Activated CD4-positive, alpha-beta T cell treated with anti-CD3 and anti-CD28 coated beads, Interleukin-2, amount 10 ng/mL, durations not matched to agents 24 days and 14 days (primary cell): ENCODE measurements at places on chromosomes 1 and 21.
A peak's percentile ranks its signal among the peaks of the same experiment; 100 is the strongest.

DNA sequence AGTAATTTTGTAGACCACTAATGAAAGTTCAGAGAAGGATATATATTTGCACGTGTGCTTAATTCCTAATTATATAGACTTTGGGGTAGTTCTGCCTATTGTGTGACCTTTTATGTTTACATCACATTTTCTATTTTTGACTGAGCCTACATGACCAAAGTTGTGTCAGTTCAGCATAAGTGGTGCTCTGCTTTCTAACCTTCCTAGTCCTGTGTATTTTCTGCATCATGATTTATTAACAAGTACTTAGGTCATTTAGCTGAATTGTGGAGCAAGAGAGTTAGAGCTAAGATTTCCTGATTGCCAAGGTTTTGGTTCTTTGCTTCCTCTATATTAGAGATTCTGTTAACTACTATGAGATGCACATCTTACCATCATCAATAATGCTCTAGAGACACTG, 176.0 kb downstream of the C1orf21 start:
- no peak for DNase-seq

- DNase-seq = peak; percentile 82
Observed at GRCh38 chr1:231162297-231162969, 575 bp downstream of the TRIM67 start.

- DNase-seq = no peak
Observed at GRCh38 chr1:228407106-228408040, 738 bp upstream of the TRIM11 start.

DNA sequence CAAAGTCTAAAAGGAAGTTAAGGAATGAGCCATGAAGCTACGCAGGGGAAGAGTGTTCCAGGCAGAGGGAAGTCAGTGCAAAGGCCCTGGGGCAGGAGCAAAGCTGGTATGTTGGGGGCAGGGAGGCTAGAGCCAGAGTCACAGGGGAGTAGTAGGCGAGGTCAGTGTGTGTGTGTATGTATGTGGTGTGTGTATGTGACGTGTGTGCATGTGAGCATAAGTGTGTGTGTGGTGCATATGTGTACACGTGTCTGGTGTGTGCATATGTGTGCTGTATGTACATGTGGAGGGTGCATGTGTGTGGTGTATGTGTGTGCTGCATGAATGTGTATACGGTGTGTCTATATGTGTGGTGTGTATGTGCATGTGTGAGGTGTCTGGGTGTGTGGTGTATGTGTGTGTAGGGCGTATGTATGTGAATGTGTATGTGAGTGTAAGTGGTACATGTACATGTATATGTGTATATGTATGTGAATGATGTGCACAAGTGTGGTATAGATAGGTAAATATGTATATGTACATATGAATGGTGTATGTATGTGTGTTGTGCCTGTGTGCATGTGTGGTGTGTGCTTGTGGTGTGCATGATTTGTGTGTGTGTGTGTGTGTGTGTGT, 20.8 kb upstream of the NID1 start:
- DNase-seq = no peak

GRCh38 chr1:92587445-92587844, 100.7 kb upstream of the GFI1 start:
- no peak for DNase-seq

DNA sequence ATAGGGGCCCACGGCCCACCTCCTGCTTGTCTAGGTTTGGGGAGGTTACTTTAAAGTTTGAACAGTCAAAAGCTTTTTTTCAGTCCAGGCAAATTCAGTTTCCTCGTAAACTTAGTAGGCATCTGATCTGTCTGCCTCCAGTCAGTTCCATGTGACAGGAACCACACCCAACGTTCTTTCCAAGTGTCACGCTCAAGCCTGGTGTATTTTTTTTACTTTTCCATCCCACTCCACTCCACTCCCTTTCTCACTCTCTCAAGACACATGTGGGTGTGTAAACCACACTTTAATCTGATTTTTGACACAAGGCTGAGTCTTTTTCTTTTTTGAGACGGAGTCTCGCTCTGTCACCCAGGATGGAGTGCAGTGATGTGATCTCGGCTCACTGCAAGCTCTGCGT, 60.3 kb upstream of the GPR153 start:
- no peak for DNase-seq

DNA sequence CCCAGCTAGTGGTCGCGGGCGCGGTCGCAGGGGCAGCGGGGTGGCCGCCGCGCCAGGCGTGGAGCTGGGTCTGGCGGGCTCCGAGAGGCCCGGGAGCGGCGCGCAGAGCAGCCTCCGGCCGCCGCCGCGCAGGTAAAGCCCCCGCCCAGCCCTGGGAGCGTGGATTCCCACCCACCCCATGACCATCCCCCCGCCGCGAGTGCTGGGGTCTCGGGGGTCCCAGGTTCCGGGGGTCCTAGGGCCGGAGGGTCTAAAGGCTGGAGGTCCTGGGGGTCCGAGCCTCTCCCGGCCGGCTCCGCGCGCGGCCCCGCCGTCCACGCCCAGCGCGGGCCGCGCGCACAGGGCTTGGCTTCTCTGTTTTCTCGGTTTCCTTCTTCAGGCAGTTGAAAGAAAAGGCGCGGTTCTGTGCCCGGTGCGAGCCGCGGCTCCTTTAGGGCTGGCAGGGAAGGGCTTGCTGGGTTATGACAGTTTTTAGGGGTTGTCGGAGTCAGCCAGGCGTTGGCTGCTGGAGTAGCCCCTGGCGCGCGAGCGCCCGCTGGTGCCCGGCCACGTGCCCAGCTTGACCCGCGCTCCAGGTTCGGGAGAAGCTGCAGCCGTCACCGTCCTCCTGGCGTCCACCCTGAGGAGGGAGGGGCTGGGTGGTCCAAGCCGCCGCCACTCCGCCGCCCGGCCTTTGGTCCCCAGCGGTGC, 359 bp downstream of the LRRC3 start:
- DNase-seq = peak; percentile 85

- no peak for DNase-seq
Observed at GRCh38 chr1:65896721-65897120, 104.0 kb downstream of the PDE4B start.

- no peak for DNase-seq
Observed at GRCh38 chr1:223248001-223248769, 105.1 kb upstream of the TLR5 start.

DNA sequence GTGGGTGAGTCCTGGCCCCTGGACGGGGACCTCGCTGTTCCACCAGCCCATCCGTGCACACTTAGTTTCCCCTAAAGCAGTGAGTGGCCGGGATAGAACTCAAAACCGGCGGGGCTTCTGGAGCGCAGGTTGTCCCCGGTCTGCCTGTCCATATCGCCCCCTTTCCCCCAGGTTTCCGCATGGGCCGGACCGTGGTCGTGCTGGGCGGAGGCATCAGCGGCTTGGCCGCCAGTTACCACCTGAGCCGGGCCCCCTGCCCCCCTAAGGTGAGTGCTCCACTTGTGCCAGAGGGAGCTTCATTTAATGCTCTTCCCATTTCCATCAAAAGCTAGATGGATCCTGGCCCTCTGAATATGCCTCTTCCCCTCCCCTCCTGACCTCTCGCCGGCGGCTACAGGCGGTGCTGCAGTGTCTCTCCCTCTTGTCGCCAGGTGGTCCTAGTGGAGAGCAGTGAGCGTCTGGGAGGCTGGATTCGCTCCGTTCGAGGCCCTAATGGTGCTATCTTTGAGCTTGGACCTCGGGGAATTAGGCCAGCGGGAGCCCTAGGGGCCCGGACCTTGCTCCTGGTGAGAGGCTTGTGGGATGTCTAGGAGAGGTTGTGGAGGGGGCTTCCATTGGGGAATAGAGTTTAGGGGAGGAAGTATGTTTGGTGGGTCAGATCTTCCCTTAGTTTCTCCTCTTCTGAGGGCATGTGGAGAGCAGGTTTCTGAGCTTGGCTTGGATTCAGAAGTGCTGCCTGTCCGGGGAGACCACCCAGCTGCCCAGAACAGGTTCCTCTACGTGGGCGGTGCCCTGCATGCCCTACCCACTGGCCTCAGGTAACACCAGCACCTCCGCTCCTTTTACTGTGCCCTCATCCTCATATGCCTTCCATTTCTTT, 683 bp downstream of the PPOX start:
- no peak for DNase-seq

GRCh38 chr1:8137481-8138244, 111.6 kb upstream of the ERRFI1 start:
- DNase-seq = no peak

DNA sequence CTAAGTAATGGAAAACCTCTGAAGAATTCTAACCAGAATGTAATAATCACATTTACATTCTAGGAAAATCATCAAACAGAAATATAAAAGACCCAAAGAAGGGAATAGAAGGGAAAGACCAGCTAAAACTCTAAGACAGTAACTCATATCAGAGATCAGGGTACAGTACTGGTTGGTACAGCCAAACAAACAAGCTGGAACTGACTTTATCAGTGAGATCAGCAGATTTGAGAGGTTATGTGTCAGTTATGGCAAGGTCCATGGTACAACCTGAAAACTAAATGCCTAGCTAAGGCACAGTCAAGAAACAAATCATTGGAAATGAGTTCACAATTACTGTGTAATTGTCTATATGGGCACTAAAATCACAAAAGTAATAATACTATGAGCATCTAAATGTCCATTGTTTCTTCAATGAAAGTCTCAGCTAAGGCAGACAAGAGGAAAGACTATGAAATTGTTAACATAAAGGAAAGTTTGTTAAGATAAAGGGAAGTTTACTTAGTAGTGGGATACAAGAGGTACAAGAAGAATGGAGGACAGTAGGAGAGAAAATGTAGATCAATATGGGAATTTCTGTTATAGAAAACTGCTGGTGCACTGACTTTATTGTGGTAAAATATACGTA, 75.8 kb downstream of the TRIM33 start:
- DNase-seq = no peak

DNA sequence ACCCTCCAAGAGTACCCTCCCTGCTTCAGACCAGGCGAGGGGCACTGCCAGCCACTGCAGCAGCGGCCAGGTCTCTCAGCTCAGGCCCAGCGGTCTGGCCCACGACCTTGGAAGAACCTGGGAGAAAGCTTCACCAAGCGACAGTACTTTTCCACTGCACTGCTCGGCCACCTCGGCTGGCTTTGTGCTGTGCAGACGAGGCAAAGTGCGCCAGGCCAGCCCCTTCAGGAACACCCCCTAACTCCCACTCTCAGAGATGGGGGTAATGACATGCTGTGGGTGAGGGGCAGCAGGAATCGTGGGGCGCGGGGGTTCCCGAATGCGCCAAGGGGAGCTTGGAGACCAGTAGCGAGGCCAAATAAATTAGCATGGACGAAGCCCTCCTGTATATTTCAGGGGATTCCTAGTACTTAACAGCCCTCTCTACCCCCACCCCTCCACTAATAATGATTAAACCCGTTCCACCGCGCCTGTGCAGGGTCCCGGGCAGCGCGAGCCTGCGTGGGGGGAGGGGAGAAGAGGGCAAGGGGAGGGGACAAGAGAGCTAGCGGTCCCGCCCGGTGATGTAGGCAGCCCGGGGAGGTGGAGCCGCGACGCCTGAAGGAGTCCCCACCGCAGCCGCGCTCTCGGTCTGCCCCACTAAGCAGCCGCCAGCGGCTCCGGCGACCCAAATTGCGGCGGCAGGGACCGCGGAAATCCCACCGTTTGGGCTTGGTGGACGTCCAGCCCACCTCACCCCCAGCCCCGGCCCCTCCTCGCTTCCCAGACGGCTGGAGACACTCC, at the start of gene FAM43B:
TSS of gene FAM43B (plus strand) at position 629 of the 783 bp plus-strand sequence. CDS start 401 bp downstream, outside the sequence.
- no peak for DNase-seq

DNA sequence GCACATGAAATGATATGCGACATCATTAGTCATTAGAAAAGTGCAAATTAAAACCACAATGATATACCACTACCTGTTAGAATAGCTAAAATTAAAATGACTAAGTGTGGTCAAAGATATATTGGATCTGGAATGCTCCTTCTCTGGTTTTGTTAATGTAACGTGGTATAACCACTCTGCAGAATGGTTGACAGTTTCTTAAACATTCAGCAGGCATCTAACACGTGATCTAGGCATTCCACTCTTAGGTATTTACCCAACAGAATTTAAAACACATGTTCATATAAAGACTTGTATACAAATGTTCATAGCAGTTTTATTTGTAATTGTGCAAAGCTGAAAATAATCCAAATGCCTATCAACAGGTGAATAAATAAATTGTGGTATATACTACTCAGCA, 165.0 kb upstream of the PLXNA2 start:
- DNase-seq = no peak

DNA sequence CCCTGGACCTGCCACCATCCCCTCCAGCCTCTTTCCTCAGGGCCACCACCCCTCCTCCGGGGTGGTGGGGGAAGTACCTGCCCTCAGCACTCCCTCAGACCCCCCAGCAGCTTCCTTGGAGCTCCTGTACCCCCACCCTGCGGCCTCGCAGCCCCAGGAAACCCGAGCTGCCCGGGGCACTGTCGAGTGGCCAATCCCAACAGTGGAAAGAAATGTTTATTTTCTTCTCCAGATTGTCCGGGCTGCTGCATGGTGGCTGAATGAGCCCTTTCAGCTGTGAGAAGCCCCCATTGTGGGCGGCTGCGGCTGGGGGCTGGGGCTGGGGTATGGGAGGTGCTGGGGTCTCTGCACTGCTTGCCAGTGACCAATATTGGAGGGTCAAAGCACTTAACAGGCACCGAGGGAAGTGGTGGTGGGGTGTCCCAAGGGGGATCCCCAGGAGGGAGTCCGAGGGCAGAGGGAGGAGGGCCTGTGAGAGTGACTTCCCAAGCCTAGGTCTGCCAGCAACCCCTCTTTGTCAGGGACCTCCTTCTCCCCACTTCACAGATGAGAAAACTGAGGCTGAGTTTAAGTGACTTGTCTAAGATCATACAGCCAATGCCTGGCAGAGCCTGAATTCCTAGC, 25.2 kb downstream of the RUNX3 start:
- no peak for DNase-seq

- peak; percentile 81 for DNase-seq
Observed at GRCh38 chr1:161725908-161726472, 4.6 kb downstream of the FCRLB start.

- no peak for DNase-seq
Observed at GRCh38 chr1:77534456-77534855, 148.0 kb downstream of the ZZZ3 start.

DNA sequence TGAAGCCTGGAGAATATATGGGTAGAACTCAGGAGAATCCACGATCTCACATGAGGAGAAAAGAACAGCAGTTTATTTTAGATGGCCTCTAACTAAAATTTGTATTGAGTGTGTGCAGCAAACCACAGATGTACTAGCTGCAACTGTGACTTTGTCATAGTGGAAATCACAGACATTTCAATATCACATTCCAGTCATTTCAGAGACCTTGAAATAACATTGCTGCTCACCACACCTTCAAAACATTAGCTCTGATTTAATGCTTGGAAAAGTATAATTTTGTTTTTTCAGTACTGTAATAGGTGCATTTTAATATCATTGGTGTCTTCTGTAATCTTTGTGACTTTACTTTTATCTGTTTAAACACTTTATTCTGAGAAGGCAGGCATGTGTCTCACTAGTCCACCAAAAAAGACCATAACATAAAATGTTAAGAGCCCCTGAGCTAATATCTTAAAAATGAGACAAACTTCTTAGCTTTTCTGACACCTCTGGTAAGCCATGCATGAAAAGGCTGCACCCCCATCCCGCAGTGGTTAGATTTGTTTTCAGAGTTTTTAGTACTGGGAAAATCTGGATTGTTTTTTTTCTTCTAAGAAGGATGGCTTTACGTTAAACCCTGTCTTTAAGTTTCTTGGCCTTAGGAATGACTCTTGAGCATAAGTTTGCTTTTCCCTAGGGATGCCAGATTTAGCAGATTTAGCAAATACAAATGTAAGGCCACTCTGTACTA, 30.1 kb downstream of the KCNJ15 start:
- DNase-seq = no peak
